ENCODE measurements at places on chromosomes 3 and 15.

GRCh38 chr3:113521981-113522380 lies 7.0 kb upstream of the SPICE1 start:
- no peak for DNase-seq

DNA sequence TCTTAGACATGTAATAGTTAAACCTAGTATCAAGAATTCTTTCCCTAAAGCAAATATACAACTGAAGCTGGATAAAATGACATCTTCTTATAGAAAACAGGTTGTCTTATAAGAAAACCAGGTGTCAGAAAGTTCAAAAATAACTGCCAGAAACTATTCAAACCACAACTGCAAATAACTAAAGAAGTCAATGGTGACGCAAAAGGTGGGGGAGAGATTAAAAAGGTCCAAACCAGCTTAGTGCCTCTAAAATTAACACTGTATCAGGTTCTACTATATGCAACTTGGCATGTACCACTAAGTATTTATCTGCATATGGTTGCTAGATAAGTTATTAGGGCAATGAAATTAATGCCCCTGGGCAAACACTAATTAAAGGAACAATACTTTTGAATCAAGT lies 136.8 kb downstream of the TBL1XR1 start:
- no peak for DNase-seq

GRCh38 chr3:195319060-195319459 lies 48.1 kb upstream of the XXYLT1 start:
- DNase-seq, result no peak

DNA sequence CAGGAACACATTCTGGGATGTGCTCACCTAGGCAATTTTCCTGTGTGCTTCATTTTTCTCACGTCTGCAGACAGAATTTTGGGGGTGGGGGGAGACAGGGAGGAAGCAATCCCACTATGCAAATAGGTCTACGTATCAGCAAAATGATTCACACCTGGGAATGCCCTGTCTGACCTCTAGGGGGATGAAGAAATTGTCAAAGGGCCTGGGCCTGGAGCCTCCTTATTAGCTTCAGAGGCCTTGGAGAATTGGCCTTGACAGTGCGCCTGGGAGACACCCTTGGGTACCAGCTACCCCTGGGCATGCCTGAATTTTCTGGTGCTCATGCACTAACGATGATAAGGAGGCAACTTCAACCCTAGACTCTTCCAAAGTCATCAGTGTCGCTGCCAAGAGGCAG lies 207.5 kb downstream of the CADPS start:
- no peak for DNase-seq

DNA sequence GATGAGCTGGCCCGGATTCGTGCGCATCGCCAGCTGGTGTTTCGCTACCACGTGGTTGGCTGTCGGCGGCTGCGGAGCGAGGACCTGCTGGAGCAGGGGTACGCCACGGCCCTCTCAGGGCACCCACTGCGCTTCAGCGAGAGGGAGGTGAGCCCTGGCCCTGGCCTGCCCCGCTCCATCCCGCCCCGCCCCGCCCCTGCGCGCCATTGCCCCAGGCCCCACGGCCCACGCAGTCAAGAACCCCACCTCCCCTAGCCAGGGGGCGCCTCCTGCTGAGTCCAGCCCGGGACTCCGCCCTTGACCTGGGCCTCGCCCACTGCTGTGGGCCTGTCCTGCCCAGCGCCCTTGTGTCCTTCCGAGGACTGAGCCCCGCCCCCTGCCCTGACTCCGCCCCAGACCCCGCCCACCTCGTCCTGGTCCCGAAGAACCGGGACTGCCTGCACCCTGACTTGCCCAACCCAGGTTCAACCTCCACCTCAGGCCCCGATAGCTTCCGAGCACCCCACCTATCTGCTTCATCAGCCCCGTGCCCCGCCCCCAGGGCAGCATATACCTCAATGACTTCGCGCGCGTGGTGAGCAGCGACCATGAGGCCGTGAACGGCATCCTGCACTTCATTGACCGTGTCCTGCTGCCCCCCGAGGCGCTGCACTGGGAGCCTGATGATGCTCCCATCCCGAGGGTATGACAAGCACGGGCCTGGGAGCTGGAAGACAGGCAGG lies 14.8 kb downstream of the NT5DC2 start:
- DNase-seq, result no peak

- DNase-seq, result no peak
These were observed 181.3 kb upstream of the WNT5A start for GRCh38 chr3:55668359-55668758.

- DNase-seq, result no peak
These were observed 75.9 kb downstream of the SST start for GRCh38 chr3:187594272-187594671.

- DNase-seq, result no peak
These were observed 27.3 kb downstream of the ENTPD3 start for GRCh38 chr3:40414270-40414669.

DNA sequence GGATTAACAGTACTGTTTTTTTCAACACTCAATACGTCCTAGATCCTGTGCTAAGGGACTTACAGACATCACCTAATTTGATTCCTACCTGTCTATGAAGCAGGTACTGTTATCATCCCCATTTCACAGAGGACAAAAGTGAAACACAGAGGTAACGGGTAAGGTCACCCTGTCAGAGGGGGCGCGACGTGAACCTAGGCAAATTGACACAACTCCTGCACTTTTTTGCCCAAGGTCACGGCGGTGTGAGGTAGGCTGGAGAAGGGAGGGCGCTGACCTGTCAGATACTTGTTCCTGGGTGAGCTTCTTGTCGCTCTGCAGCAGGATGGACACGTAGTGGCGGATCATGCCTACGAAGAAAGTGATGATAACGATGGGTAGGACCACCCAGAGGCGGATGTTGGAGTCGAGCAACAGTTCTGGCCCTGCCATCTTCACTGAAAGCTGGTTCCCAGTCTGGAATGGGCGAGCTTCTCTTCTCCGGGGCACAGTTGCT lies 363 bp downstream of the EMC3 start:
- DNase-seq, result no peak

GRCh38 chr15:53836618-53837017 lies 77.2 kb upstream of the WDR72 start:
- no peak for DNase-seq

DNA sequence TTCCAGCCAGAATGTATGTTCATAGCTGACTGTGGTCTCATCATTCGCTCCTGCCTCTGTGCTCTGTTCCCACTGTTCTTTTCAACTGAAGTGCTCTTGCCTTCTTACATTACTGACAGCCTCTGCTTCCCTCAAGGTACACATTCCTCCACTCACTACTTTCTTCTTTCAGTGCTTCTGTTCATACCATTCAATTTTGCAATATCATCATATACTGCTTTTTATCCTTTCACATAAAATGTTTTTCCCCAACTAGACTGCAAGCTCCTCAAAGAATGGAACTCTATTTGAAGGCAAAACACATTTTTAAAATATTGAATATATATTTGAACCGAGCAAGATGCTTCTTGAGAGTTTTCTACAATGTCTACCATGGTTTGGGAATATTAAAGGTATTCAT lies 291.1 kb downstream of the CTNNB1 start:
- DNase-seq, result no peak

GRCh38 chr3:94137377-94137776 lies 74.5 kb downstream of the NSUN3 start:
- DNase-seq, result no peak

- DNase-seq, result no peak
These were observed 12.9 kb downstream of the SCAMP5 start for GRCh38 chr15:75008221-75008625.

GRCh38 chr15:27046880-27047279 lies 75.9 kb downstream of the GABRG3 start:
- DNase-seq, result no peak

DNA sequence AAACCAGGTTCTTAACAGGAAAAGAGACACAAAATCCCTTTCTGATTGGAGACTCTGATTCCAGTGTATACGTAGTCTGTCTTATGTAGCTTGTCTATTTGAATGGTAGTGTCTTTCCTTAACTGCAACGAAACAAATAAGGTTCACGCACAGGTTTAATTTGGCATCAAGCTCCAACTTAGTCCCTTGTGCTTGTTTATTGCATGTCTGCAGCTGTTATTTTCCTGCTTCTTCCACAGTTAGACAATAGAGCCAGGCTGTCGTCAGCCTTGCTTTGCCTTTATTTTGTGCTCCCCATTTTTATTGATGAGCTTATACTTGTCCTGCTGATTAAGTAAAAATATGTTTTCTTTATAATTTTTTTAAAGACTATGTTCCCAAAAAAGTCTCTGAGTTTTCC lies 152.7 kb upstream of the CDIN1 start:
- no peak for DNase-seq

DNA sequence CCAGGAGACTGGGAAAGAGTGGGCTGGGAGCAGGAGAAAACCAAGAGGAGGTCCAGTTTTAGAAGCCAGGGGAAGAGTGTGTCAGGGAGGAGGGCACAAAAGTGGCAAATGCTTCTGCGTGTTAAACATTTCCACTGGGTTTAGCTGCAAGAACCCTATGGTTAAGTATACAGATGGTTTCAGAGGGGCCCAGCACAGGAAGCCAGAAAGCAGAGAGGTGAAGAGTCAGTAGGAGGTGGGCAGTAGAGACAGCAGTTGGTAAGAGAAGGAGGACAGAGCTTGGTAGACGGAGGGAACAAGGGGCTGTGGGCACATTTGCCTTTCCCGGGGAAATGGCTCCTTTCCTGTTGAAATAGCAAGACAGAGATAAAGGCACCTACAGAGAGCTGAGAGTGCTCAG lies 133.8 kb downstream of the EPHB1 start:
- DNase-seq, result no peak

GRCh38 chr3:69648126-69648525 lies 91.1 kb upstream of the MITF start:
- DNase-seq, result no peak

DNA sequence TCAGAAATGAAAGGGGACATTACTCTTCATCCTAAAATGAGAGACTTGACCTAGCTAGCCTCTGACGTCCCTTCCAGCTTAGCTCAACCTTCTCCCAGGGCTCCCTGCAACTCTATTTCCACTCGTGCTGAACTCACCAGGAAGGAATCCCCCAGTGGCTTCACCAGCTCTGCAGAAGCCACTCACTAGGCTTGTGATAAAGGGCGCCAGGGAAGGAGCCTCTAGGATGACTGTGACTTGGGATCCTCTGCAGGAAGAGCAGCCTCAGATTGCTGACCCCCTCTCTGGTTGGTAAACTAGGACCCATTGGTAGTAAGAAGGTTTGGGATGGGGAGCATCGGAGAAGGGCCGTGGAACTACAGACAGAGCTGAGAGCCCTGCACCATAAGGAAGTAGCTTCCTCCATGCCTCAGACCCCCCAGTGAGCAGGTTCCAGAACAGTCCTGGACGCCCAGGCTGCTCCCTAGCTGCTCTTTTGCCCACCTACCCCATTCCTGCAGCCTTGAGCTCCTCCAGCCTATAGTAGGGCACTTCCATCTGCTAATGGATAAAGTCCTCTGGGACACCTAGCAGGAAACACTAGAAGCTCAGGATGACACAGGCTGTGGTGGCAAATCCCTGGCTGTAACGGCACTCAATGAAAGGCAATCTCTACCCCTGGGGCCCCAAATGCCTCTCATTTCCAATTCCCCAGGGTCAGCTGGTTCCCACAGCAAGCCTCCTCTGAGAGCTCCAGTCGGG lies 26.0 kb downstream of the PLA2G4F start:
- no peak for DNase-seq

- no peak for DNase-seq
These were observed 308.7 kb downstream of the MAGI1 start for GRCh38 chr3:65729973-65730372.

DNA sequence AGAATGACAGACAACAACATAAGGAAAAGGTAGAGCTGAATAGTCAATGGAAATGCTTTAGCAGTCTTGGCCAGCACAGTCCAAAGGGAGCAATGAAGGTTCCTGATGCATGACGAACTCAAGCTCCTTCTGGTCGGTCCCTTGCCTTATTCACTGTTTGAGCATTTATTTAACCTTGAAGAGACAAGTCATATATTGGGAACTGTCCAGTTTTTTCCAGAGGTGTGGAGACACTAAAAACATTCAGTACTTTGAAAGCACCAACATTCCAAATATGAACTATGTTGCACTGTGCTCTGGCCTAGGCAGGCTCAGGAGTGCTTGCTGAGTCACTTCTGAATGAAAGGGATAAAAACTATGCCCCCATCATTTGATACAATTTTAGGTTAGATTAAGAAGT lies 384.8 kb downstream of the MECOM start:
- DNase-seq, result no peak

- DNase-seq, result no peak
These were observed 97.1 kb downstream of the TMEM108 start for GRCh38 chr3:133135306-133135705.

DNA sequence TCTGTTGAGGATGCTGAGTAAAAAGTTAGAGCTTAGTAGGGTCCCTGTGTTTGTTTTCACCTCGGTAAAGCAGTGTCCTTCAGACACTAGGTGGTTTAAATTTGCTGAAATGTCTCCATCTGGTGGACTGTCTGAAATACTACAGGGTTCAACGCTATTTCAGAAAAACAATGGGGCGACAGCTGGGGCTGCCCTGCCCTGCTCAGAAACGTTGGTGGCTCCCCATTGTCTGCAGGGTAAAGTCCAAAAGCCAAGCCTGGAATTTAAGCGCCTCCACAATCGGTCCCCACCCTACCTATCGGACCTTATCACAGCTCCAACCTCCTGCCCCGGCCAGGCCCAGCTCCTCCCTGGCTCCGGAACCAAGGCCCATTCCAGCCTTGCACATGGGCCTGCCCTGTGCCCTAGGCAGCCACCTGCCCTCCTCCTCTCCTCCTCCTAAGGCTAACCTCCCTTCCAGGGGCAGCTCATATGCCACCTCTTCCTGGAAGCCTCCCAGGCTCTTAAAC lies 4.3 kb upstream of the TSEN2 start:
- DNase-seq, result no peak

DNA sequence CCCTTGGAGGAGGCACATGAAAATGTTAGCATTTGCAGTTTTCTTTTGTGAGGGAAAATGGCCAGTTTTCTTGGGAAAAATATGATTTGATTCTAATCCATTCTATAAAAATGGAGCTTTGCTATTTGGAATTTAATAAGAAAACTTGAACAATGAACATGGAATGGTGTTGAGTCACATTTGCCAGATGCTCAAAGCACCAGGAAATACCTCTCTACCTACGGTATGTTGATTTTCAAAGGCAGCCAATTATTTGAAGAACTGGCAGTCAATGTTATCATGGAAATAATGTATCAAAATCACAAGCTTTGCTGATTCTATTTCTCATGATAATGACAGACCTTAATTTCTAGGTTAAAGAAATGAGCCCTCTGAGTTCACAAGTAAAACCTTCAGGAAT lies 14.9 kb downstream of the NME9 start:
- no peak for DNase-seq
